Left ventricle myocardium inferior (tissue), 1 donor: ENCODE measurements at places on chromosomes 2 and 18.

- DNase-seq = no peak
Measured at GRCh38 chr2:206198677-206199076, 39.0 kb downstream of the EEF1B2 start.

GRCh38 chr18:159037-159652 lies 788 bp downstream of the USP14 start:
- DNase-seq = no peak

DNA sequence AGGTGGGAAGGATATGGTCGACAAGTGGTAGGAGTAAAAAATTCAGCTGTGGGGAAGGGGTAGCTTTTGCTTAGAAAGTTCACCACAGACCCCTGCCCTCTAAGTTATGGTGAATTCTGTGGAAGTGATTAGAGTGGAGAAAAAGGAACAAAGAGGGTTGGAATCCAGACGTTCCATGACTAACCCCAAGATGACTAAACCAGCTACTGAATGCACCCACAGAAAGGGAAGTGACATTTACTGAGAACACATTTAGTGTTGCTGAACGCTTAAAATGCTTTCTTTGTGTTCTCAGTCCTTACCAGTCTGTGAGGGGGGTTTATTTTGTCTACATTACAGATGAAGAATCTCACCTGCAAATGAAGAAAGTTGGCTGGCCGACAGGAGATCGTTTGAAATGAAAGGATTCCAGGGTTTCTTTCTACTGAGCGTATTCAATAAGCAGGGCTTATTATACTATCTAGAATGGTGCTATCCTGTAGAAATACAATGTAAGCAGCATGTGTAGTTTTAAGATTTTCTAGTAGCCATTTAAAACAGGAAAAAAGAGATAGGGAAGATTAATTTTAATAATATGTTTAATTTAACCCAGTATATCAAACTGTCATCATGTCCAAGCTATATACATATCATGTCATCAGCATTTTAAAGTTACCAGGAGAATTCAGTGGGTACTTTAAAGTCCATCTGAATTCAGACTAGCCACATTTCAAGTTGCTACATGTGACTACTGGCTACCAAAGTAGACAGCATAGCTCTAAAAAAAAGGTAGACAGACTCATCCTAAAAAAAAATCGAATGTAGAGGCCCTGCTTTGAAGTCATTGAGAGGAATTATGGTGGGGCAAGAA lies 60.1 kb downstream of the LIMS1 start:
- no peak for DNase-seq

DNA sequence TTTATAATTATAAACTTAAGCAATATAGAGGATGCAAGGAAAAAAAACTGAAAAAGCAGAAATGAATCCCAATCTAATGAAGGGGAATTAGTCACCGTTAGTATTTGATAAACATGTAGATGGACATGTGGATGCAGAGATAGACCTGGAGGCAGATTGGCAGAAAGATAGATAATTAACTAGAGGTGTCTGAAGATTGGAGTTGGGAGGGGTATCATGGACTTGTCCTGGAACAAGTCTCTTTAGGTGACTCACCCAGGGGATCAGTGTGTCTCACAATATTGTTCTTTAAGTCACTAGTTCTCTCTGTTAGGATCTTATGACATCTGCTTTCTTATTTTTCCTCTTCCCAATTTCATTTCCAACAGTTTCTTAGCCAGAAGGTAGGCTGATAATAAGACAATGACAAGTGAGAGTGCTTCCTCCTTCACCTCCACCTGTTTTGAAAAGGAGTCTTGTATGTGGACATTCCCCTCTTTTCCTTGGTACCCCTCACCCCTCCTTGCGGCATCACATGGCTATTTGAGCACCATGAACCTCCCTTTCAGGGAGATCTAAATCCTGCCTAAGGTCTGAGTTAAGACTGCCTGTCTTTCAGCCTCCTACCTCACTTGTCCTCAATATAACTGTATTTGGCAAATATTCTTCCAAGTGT lies 987.7 kb downstream of the TSN start:
- no peak for DNase-seq

GRCh38 chr2:106703161-106703560 lies 182.8 kb downstream of the ST6GAL2 start:
- DNase-seq = no peak

- no peak for DNase-seq
Measured at GRCh38 chr2:168322325-168323007, 75.1 kb upstream of the STK39 start.

DNA sequence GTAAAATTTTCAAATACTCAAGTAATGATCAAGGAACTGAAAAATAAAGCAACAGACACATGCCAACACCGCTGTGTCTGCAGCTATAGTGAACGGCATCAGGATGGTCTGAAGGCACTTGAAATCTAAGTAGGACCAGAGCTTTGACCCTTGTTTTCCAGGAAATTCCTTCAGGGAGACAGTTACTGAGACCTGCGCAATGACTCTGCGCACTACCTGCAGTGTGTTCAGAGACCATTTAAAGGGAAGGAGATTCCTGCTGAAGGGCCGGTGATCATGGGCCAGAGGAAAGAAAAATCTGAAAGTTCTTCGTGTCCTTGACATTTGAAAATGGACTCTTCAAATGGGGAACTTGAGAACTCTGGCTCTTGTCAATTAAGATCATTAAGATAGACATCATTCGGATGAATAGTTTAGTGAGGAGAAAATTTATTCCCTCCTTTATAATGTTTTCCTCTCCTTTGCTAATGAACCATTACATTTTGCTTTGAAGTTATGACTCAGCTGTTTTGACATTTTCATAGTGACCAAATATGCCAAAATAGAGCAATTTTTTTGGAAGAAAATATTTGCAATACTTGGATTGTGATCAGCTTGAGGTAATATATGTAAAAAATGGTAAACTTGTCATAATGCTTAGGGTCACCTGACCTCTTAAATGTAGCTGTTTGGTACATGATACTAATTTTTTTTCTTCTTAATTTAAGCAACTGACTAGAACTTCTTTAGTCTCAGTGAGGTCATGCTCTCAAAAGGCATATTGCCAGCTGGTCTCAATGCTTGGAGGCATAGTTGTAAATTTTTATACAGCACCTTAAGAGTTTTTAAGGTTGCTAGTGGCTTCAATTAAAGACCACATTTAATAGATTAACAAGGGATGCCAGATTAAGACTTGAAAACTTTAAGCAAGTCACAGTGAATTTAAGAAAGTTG lies 329.3 kb downstream of the ARHGAP15 start:
- DNase-seq = no peak

GRCh38 chr18:36379435-36379984 lies 82.0 kb downstream of the FHOD3 start:
- no peak for DNase-seq

DNA sequence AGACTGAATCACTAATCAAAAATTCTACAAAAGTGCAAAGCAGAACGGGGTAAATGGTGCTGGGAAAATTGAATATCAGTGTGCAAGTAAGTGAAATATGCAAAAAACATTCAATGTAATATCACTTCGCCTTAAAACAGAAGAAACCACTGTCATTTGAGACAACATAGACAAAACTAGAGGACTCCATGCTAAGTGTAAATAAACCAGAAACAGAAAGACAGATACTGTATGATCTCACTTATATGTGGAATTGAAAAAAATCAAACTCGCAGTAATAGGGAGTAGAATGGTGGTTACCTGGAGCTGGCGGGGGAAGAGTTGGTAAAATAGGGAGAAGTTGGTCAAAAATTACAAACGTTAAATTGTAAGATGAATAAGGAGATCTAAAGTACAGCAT lies 1420.0 kb upstream of the CDH2 start:
- DNase-seq = no peak
